Renal cortex interstitium (tissue), 15 donors: ENCODE measurements at places on chromosomes 5 and 9. TPM values are rescaled to one million over a fixed set of nuclear protein-coding genes. Genes with fewer than 3 reads are reported as not detected.

TRIM36 gene
- polyA plus RNA-seq: 2.8 TPM

DNA sequence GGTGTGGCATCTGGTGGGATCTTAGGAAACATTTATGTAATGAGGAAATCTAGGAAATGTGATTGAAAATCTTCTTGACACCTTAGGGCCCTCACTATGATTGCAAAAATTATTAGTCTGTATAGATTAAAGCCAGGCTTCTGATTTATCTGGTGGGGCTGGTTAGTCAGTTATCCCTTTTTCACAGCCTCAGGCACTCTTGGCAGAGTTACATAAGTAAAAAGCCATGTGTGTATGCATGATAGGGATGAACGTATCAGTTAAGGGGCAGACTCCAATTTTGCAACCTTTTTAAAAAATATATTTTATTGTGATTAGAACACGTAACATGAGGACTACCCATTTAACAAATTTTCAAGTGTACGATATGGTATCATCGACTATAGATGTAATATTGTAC lies 30.6 kb upstream of the RAB14 start:
- no peak for DNase-seq

ASS1 gene
- polyA plus RNA-seq: 309 TPM

- DNase-seq: no peak
Observed at GRCh38 chr9:109253637-109254284, 67.1 kb downstream of the EPB41L4B start.

GRCh38 chr5:9456435-9457042 lies 89.3 kb downstream of the SEMA5A start:
- DNase-seq: no peak

GRCh38 chr9:94929369-94929756 lies 202.9 kb downstream of the AOPEP start:
- no peak for DNase-seq

DNA sequence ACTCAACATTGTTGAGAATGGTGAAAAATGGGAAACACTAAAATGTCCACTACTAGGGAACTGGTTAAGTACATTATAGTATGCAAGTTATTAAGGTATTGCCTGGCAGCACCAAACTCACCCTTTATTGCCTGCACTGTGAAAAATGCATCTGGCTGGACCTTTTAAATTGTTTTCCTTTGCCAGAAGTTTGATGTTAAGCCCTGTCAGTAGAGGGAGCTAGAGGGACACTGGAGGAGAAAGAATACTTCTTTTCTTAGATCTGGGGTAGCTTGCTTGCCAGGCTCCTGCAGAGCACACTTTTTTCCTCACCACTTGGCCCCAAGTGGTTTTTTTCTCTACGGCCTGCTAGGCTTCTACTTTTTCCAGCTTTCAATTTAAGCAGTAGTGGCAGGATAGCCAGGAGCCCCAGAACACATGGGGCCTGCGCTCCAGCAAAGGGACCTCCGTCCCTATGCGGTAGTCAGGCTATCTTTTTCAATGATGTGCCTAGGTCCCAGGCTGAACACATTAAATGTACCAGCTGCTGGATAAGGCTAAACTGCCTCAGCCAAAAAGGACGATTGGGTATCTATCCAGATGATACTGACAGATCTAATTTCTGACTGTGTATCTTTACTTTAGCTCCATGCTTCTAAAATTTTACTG lies 8.0 kb upstream of the HABP4 start:
- no peak for DNase-seq

DNA sequence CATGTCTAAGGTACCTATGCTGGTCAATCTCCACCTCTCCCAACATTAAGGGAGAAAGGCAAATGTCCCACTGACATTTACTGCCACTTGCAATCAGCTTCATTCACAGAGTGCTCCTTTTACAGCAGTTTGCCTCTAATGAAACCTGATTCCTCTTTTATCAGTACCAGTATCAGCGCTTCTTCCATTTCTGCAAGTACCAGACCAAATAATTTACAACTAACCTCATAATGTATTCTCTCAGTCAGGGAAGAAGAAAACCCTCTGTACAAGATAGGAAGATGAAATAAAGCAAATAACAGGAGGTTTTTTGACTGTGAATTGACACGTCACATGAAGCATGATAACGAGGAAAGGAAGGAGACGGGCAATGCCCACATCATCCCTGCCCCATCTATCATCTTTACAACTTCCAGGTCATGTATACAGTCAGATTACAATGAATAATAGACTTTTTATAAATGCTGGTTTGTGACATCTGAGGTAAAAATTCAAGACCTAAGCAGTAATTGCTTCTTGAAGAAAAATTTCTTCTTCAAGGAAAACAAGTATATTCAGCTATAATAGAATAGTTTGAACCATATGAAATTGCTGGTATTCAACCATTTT lies 21.9 kb downstream of the ABITRAM start:
- no peak for DNase-seq

- no peak for DNase-seq
Observed at GRCh38 chr5:9361835-9362234, 184.0 kb downstream of the SEMA5A start.

GRCh38 chr5:31116466-31117031 lies 76.9 kb upstream of the CDH6 start:
- no peak for DNase-seq

DNA sequence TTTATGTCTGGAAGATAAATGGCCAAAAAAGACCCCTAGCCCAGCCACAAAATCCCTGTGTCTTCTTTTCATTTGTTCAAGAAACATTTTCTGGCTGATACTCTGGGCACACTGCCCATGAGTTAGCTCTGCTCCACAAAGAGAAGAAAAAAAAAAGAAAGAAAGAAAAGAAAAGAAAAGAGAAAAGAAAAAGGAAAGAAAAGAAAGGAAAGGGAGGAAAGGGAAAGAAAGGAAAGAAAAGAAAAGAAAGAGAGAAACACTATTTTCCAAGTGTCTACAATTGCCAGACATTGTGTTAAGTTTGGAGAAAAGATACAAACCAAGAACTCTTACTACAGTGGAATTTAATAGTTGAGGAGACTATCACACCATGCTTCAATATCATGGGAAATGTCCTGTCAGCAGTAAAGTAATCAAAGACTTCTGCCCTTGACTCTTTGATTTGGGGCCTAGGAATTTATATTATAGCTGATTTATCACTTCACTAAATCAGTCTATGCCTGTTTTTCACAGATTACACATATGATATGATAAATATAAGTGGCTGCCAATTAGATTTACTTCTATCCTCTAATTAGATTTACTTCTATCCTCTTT lies 3.0 kb downstream of the TRMO start:
- no peak for DNase-seq

GRCh38 chr5:159071382-159071781 lies 28.3 kb downstream of the EBF1 start:
- no peak for DNase-seq

GRCh38 chr5:35331956-35332950 lies 102.0 kb upstream of the PRLR start:
- DNase-seq: no peak

DNA sequence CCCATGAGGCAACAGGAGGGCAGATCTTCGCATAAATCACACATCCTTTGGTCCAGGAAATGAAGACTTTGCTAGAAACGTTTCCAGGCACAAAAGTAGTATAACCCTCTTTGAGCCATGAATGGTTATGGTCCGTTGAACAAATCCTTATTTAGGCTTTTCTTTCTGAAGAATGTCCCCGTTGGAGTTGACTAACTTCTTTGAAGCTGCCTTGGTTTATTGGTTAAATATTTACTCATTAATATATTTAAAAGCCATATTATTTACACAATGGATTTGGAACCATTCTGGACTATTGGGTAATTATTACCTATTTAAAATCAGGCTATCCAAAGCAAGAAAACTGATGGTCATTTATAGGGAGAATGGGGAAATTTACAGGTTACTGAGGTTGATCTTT lies 347.6 kb upstream of the SLC30A5 start:
- no peak for DNase-seq

GRCh38 chr5:96242571-96242970 lies 190.5 kb downstream of the PCSK1 start:
- no peak for DNase-seq

PCDHA9 gene
- 0.05 TPM for polyA plus RNA-seq

- DNase-seq: no peak
Observed at GRCh38 chr5:159515197-159515596, 184.9 kb upstream of the IL12B start.

DNA sequence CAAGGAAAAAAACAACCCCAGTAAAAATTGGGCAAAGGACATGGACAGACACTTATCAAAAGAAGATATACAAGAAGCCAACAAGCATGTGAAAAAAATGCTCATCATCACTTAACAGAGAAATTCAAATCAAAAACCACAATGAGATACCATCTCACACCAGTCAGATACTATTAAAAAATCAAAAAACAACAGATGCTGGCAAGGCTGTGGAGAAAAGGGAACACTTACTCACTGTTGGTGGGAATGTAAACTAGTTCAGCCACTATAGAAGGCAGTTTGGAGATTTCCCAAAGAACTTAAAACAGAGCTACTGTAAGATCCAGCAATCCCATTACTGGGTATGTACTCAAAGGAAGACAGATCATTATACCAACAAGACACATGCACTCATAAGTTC lies 157.4 kb downstream of the EDIL3 start:
- DNase-seq: no peak

PRR7 gene
- 2.8 TPM for polyA plus RNA-seq

SPINK13 gene
- 0.49 TPM for polyA plus RNA-seq

FBP1 gene
- polyA plus RNA-seq: 61.2 TPM

GRCh38 chr5:158629591-158630312 lies 470.0 kb downstream of the EBF1 start:
- DNase-seq: no peak

DNA sequence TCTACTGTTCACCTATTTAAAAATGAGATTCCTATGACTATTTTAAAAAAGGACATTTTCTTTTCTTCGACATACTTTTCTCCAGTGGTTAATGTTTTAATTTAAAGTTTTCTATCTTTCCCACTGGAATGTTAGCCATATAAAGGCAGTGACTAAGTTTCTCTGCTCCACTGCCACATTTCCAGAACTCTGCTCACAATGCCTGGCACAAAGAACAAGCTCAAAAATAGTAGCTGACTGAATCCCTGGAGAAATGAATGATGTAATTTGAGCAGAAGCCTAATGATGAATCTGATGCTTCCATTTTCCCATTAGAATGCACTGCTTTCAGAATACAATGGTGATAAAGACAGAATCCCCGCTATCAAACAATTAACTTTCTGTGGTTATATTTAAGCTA lies 817.8 kb downstream of the MTRR start:
- DNase-seq: no peak

DOK3 gene
- 7.1 TPM for polyA plus RNA-seq

- DNase-seq: no peak
Observed at GRCh38 chr5:58974083-58974482, 391.2 kb downstream of the RAB3C start.

DNA sequence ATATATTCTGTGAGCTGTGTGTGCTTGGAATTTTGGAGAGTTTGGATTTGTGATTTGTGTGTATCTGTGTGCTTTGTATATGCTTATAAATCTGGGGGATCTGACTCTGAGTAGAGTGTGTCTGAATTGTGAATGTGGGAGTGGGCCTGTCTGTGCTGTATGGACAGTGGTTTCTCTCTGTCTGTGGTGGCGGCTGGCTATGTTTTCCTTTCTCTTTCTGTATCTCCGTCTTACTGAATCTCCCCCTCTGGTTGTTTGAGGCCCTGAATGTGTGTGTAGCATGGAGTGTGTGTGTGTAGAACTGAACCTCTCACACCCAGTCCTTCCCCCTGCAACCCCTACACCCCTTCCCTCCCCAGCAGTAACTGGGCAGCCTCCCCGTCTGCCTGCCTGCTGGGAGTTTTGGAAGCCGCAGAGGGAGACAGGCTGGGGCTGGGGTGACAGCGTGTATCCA lies 4.7 kb downstream of the CXXC5 start:
- no peak for DNase-seq

GLDC gene
- 18.8 TPM for polyA plus RNA-seq

GRCh38 chr5:69494452-69494851 lies 1.9 kb downstream of the OCLN start:
- DNase-seq: no peak

DNA sequence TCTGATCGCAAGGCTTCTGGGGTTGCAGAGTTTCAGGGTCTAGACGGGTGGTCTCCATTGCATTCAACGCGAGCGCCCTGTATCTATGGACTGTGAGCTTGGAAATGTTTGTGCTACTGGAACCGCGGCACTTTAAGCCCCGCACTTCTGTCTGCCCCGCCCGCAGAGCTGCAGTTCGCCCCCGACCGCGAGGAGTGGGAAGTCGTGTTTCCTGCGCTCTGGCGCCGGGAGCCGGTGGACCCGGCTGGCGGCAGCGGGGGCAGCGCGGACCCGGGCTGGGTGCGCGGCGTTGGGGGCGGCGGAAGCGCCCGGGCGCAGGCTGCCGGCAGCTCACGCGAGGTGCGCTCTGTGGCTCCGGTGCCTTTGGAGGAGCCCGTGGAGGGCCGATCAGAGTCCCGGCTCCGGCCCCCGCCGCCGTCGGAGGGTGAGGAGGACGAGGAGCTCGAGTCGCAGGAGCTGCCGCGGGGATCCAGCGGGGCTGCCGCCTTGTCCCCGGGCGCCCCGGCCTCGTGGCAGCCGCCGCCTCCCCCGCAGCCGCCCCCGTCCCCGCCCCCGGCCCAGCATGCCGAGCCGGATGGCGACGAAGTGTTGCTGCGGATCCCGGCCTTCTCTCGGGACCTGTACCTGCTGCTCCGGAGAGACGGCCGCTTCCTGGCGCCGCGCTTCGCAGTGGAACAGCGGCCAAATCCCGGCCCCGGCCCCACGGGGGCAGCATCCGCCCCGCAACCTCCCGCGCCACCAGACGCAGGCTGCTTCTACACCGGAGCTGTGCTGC lies 1.0 kb downstream of the ADAMTS19 start:
- no peak for DNase-seq

CCDC180 gene
- 13.5 TPM for polyA plus RNA-seq

SLC4A9 gene
- 43.4 TPM for polyA plus RNA-seq

GRCh38 chr9:73079326-73079725 lies 72.3 kb upstream of the ANXA1 start:
- no peak for DNase-seq

DNA sequence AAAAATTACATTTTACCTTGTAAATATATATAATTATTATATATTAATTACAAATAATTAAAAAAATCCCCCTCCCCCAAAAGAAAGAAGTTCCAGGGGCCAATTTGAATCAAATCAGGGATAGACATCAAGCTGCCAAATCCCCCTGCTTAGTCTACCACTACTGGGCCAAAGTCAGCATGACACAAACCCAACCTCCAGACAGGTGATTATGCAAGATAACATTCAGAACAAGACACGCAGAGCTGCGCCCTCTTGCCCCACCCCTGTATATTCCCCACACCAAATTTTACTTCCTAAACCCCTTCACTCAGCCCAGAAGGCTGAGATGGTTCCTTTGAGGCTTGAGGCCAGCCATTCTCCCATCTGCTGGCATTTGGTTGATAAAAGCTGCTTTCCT lies 2059.1 kb upstream of the CDH6 start:
- DNase-seq: no peak

DNA sequence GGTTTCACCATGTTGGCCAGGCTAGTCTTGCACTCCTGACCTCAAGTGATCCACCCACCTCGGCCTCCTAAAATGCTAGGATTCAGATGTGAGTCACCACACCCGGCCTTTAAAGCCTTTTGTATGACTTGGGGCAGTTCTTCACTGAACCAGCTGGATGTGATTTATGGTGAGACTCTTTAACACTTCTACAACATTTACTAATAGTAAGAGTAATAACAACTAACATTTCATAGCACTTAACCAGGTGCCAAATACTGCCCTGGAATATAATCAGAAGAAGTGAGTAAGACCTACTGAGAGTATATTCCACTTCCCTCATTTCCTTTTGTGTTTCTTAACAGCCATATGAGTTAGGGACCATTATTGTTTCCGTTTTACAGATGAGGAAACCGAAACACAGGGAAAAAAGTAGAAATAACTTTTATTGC lies 10.0 kb downstream of the ZSWIM6 start:
- DNase-seq: no peak

- no peak for DNase-seq
Observed at GRCh38 chr5:122702524-122702875, 72.4 kb upstream of the SNX2 start.

- peak; percentile 87 for DNase-seq
Observed at GRCh38 chr5:139698490-139699146, 50.5 kb downstream of the CXXC5 start.
